ENCODE measurements at places on chromosomes 1 and 21.

GRCh38 chr1:203536980-203537455 lies 43.1 kb downstream of the OPTC start:
- no peak for DNase-seq

- DNase-seq, result peak; percentile 80
Observed at GRCh38 chr21:42233067-42233961, 14.4 kb downstream of the ABCG1 start.

GRCh38 chr1:66925944-66926343 lies 1.2 kb downstream of the MIER1 start:
- DNase-seq, result no peak

DNA sequence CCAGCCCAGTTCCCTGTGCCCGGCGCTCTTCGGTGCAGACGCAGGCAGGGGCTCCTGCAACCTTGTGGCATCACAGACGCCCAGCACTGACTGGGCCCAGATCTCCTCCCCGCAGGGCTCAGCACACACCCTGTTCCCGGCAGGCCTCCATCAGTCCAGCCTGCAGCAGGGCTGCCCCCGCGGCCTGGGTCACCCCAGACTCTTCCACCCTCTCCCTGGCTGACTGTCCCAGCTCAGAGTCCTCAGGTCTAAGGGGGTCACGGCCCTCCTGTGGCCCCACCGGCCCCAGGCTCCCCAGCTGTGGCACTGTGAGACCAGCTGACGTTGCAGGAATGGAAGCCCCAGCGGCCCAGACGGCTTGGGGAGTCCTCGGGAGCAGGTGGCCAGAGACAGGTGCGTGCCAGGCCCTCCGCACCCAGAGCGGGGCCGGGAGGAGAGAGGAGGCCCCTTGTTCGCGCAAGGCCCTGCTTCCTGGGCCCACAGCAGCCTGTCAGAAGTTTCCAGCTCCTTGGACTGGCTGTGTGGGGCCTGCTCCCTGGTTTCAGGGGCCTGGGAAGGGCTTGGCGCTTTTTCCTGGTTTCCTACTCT lies 4.2 kb downstream of the B3GALT6 start:
- no peak for DNase-seq

GRCh38 chr1:119371815-119372214 lies 3.2 kb downstream of the HAO2 start:
- no peak for DNase-seq

DNA sequence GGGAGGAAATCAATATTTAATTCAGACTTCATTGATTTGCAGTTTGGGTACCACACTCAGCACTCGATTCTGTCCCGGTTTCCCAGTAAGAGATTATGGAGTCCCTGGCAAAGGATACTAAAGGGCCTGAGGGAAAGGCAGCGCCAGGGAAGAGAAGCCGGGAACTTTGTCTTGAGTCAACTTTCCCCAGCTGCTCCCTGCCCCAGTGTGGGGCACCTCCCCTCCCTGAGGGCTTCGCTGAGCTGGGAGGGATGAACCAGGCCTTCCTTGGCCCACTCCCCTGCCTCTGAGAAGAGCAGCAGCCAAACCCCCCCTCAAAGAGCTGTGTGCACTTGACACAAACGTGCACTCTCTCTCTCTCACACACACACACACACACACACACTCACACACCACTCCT lies 32.6 kb downstream of the OPTC start:
- no peak for DNase-seq

- DNase-seq, result no peak
Observed at GRCh38 chr21:42580076-42580792, 66.6 kb downstream of the SLC37A1 start.

- DNase-seq, result peak; percentile 58
Observed at GRCh38 chr1:153536012-153536670, 350 bp upstream of the S100A6 start.

- no peak for DNase-seq
Observed at GRCh38 chr1:31366796-31367195, 6.1 kb downstream of the FABP3 start.

- no peak for DNase-seq
Observed at GRCh38 chr1:118688891-118689290, 299.3 kb downstream of the TBX15 start.

GRCh38 chr1:230382001-230382491 lies 44.1 kb downstream of the PGBD5 start:
- no peak for DNase-seq

GRCh38 chr1:10378081-10378841 lies 20.6 kb upstream of the PGD start:
- no peak for DNase-seq

- DNase-seq, result no peak
Observed at GRCh38 chr21:16569679-16570078, 839.9 kb downstream of the USP25 start.

GRCh38 chr1:107459204-107459904 lies 318.5 kb downstream of the NTNG1 start:
- DNase-seq, result no peak

- no peak for DNase-seq
Observed at GRCh38 chr1:117678246-117678977, 72.6 kb downstream of the TENT5C start.

- DNase-seq, result no peak
Observed at GRCh38 chr1:16126743-16127515, 28.9 kb downstream of the EPHA2 start.

- no peak for DNase-seq
Observed at GRCh38 chr21:29477347-29477746, 178.6 kb downstream of the BACH1 start.

GRCh38 chr1:42935313-42935895 lies 23.3 kb downstream of the SLC2A1 start:
- peak; percentile 68 for DNase-seq

GRCh38 chr1:99682291-99682751 lies 36.4 kb downstream of the PALMD start:
- DNase-seq, result no peak

DNA sequence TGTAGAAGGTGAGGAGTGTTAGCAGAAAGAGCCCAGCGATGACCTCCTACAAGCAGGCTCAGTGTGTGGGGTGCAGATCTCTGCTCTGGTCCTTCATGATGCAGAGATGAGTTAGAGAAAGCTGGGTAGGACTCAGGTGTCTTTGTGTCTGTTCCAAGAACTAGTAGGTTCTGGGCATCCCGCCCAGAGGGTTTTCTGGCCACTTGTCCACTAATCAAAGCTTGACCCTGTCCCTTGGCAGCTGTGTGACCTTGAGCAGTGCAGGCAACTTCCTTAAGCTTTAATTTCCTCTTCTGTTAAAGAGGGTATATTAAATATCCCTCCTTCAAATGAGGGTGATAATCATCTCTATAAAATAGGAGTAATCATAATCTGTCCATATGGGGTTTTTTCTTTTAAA lies 54.7 kb upstream of the WNT4 start:
- no peak for DNase-seq

DNA sequence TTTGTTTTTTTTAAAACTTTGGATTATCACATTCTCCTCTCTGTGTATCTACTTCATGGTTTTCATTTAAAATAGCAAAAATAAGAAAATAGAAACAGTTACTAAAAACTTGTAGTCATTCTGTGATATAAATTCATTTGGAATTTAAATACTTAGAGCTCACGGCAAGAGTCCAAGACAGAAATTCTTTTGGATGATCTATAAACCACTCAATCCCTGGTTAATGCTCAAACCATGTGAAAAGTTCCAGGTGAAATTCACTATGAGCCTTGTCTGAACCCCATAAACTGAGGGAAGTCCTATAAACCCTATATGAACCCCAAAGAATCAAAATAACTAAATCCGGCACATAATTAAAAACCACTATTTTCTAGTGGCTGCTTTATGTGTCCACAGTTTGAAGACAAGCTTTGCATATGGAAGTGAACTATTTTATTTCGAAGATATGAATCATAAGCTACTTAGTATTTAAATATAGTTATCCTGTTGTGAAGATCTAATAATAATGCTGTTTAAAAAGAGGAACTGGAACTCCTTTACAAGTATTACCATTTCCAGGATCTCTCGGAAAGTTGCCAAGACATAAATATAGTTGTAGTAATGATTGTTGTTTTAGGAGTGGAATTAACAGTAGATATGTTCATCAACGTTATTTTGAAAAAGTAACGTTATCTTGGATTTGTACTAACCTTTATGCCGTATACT lies 163.5 kb downstream of the NFIA start:
- no peak for DNase-seq

- DNase-seq, result no peak
Observed at GRCh38 chr1:59701376-59701775, 113.4 kb upstream of the HOOK1 start.

DNA sequence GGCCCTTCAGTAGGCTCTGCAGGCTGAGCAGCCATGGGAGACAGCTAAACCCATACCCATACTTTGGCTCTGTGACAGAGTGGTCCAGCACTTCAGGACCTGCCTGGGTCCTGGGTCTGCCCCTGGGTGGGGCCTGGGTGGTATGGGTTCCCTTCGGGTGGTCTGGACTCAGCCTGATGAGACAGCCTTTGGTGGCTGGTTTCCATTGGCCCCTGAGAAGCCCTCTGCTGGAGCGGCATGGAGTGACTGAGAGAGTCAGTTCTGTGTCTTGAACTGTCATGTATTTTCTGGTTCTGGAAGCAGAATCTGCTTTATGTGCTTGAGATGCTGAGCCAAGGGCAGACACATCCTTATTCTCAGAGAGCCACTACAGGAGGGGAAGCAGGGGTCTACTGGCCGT lies 31.3 kb upstream of the KCNA2 start:
- no peak for DNase-seq

DNA sequence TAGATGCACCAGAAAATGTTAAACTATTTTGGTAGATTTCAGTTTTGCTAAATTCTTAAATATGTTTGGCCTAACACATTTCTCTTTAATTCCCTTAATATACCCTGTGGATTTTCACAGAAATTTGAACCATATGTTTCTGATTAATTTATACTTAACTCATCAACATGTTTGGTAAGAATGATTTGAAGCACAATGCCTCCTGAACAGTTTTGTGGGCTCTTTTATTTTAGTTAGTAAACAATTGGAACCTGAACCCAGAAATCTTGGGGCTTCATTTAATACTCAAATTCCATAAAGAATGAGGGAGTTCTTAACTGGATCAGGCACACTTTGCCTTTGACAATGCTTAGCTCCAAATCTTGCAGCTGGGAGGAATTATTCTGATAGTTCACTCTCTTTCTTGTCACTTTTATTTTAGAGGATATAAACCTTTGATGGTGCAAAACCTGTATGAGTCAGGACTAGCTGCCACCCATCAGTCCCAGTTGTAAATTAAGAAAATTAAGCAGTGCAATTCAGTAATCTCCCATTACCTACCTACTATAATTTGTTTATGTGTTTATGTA lies 24.6 kb upstream of the LYPLAL1 start:
- no peak for DNase-seq

DNA sequence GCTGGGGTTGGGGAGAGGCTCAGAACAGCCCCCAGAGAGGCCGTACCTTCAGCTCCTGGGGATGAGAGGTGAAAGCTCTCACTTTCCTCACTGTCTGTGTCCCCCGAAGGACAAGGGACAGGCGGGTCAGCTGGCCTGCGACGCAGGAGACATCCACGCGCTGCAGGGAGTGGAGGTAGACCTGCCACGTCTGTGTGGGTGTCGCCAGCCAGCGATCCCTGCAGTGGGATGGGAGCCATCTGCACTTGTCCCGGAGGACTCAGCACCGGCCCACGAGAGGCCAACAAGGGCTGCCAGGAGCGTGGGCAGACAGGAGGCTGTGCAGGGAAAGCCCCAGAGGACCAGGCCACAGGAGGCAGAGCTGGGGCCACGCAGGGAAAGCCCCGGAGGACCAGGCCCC lies 127.2 kb downstream of the NPHP4 start:
- no peak for DNase-seq

Measured in memory B cell (primary cell).